RWPE1 (cell line): ENCODE measurements at places on chromosomes 5 and 9.

DNA sequence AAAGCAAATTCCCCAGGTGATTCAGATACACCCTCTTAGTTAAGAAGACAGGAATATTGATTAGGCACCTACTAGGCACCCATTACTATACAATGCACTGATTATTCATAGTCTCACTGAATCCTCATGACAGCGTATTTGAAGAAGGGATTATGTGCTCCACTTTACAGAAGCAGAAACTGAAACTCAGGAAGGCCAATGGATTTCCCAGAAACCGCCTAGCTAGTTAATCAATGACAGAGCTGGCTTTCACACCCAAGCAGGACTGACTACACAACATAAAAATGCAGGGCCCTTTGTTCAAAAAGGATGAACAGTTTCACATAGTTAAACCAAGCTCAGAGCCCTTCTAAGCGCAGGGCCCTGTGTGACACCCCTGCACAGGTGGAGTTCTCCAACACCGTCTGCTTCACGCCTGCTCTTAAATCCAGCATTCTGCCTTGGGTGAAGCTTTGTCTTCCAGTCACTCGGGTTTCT lies 117.3 kb downstream of the TTLL11 start:
- DNase-seq: no peak

DNA sequence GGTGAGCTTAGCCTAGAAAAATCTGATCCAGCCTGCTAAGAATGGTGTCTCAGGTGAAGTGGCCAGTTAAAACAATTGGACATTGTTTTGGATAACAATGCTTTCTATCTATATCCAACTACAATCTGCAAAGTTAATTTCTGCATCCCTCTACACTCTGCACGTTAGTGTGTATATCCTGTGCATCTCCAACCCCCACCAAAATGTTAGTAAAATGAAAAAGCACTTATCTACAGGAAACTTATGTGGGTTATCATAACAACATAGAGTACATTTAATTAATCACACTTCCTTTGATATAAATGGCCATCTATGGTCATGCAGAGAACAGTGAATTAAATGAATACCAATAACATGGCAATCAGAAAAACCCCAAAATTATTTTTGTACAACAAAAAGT lies 158.7 kb downstream of the NFIB start:
- no peak for DNase-seq

GRCh38 chr9:6805532-6805931 lies 47.8 kb downstream of the KDM4C start:
- DNase-seq: no peak

- no peak for DNase-seq
These were observed 44.1 kb upstream of the EQTN start for GRCh38 chr9:27340961-27341511.

DNA sequence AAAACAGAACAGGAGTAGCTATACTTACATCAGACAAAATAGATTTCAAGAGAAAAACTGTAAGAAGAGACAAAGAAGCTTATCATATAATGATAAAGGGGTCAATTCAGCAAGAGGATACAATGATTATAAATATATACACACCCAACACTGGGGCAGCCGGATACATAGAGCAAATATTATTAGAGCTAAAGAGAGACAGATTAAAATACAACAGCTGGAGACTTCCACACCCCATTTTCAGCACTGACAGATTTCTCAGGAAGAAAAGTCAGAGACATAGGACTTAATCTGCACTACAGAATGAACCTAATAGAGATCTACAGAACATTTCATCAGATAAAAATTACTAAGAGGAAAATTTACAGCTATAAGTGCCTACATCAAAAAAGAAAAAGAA lies 35.7 kb downstream of the OXCT1 start:
- DNase-seq: no peak

GRCh38 chr5:72109625-72110024 lies 2.4 kb downstream of the MAP1B start:
- no peak for DNase-seq

- no peak for DNase-seq
These were observed 3.0 kb downstream of the FGF18 start for GRCh38 chr5:171422495-171422894.

GRCh38 chr5:27818888-27819287 lies 780.5 kb upstream of the CDH9 start:
- DNase-seq: no peak
